Left lobe of liver (tissue), 2 donors: ENCODE measurements at places on chromosomes 5 and 9. TPM values are rescaled to one million over a fixed set of nuclear protein-coding genes. Genes with fewer than 3 reads are reported as not detected.

GRCh38 chr9:22682961-22683699 is 236.5 kb downstream of the DMRTA1 start:
- DNase-seq, result no peak

- DNase-seq, result no peak
Observed at GRCh38 chr5:79416499-79416898, 97.4 kb downstream of the HOMER1 start.

DNA sequence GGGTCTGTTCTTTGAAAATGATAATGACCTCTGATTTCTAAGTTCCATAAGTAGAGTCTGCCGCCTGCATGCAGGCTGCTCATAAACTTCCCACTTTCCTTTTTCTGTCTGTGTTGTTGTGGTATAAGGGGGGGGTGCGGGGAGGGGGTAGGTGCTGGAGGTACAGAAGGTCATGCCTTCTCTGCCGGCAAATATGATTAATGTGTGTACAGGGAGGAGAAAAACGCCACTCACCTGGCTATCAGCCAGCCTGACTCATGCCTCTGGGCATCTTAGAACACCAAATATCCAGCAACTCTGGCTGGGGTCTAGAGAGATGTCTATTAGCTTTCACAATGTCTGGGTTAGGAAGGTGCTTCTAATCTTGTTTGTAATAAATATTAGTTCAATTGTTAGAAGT is 128.3 kb downstream of the EFNA5 start:
- peak; percentile 50 for DNase-seq

DNA sequence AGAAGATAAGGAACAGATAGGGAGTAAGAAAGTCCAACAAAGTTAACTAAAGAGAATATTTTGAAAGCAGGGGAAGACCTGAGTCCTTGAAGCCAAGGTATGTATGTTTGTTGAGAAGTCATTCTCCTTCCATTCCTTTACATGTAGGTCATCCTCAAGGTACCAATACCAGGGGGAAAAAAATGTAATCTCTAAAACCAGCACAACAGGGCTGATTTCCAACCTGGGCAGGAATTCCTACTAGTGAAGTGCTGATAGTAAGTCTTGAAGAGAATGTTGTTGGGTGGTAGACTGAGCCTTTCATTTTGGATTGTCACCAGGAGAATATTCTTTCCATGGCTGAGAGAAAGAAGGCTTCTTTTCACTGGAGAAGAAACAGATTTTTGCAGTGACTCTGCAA is 117.1 kb upstream of the ZNF462 start:
- DNase-seq, result no peak

DNA sequence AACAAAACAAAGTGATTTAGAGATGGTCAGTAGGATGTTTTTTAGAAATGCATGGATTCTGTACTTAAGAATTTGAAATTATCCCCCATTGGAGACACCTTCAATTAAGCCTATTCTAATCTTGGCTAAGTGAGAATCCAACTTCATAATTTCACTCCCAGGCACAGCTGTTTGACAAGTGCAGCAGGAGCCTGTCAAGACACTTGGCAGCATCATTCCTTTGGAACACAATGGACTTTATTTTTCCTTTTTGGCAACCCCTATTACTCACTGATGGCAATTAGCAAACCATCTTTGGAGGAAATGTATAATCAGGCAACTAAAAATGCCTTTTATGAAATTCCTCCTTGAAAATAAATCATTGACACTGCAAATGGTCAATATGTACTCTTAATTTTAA is 194.7 kb downstream of the GLIS3 start:
- no peak for DNase-seq

DNA sequence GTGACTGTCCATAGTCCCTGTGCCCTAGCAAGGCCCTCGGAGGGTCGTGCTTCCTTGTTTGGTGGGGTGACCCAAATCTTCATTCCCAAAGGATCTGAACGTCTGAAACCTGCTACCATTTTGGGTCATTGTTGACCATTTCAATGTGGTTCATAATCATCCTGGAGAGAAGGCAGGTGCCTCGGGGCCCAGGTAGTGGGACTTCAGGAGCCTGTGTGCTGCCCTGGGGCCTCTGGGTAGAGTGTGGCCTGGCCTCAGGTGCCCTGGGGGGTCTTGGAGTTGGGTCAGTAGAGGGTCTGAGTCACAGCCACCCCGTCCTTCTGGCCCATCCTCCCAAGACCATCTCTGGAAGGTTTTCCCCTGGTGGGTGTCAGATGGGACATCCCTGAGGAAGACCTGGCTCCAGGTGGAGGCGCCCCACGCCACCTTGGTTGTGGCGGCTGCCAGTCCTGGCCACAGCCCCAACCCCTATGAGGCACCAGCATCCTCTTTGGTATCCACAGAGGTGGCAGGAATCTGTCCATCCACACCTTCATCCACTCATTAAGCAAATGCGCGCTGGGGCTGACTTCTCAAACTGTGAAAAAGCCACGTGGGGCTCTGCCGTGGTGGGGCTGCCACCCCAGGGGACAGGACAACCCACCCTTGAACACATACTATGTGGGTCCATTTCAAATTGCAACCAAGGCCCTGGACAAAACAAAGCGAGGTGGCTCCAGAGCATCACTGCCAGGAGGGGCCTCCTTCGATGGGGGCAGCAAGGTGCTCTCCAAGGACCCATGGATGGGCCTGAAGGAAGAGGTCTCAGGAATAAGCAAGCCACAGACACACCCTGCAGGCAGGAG is 41.6 kb upstream of the FCN1 start:
- no peak for DNase-seq

- no peak for DNase-seq
Observed at GRCh38 chr5:126519637-126520592, 75.1 kb downstream of the ALDH7A1 start.

GRCh38 chr5:42858031-42858643 is 46.4 kb upstream of the SELENOP start:
- no peak for DNase-seq

- DNase-seq, result peak; percentile 58
Observed at GRCh38 chr9:68560071-68560844, 19.6 kb upstream of the TMEM252 start.

DNA sequence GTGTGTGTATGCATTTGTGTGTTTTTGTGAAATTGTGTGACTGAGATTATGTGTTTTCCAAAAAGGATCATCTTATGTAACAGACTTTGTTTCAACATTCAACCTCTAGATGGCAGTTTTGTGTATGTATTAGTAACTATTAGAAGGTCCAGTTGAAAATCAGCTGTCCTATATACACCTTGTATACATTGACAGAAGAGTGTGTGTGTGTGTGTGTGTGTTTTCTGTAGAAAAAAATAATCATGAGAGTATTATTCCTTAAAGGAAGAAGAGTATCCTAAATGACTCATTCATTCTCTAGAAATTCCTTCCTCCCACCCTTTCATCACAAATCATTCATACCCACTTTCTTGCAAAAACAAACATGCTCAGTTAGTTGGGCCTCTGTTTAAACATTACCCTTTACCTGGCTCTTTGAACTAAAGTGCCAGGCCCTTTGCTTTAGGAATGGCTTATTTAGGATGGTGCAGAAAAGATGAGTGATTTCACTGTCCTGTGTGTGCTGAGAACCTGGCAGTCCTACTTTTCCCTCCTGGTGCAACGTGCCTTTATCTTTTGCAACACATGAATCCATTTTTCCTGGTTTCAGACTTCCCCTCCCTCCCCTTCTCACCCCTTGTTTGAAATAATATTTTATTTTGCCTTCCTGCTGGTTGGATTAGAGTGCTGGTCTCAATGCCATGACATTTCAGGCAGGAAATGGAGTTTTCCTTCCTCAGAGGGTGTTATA is 152.2 kb downstream of the ARHGAP26 start:
- no peak for DNase-seq

DNA sequence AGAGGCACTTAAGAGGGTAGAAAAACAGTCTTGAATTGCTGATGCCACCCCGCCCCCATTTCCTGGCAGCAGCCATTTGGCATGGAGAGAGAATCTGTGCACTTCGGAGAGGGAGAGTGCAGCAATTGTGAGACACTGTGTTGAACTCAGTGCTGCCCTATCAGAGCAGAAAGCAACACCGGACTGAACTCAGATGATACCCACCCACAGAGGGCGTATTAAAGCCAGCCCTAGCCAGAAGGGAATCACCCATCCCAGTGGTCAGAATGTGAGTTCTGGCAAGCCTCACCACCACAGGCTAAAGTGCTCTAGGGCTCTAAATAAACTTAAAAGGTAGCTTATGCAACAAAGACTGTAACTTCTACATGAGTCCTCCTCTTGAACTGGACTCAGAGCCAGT is 88.4 kb upstream of the RGS7BP start:
- no peak for DNase-seq

DNA sequence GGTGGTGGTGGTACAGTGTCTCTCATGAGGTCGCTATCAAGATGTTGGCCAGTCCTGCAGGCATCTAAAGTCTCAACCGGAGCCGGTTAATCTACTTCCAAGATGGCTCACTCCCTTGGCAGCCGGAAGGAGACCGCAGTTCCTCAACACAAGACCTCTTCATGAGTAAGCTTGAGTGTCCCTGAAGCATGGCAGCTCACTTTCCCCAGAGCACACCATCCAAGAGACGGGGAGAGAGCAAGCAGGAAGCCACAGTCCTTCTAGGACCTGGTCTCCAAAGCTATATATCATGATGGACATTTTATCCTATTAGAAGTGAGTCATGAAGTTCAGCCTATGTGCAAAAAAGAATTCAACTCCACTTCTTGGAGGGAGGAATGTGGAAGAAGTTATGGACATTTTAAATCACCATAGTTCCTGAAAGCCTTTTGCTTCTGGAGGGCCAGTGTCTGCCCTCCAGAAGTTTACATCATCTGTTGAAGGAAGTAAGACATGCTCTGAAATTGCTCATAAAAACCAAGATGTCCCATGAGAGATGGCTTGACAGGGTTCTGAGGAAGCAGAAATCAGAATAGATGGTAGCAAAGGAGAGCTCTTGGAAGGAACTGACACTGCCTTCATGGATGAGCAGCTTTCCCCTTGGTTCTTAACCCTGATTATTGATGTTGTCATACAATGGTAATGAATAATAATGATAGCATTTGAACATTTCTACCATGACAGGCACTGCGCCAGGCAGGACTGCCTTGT is 21.3 kb downstream of the GALNT10 start:
- DNase-seq, result no peak

- peak; percentile 79 for DNase-seq
Observed at GRCh38 chr5:143402553-143403333, 743 bp downstream of the NR3C1 start.

- no peak for DNase-seq
Observed at GRCh38 chr9:89657295-89657694, 52.5 kb downstream of the GADD45G start.

DNA sequence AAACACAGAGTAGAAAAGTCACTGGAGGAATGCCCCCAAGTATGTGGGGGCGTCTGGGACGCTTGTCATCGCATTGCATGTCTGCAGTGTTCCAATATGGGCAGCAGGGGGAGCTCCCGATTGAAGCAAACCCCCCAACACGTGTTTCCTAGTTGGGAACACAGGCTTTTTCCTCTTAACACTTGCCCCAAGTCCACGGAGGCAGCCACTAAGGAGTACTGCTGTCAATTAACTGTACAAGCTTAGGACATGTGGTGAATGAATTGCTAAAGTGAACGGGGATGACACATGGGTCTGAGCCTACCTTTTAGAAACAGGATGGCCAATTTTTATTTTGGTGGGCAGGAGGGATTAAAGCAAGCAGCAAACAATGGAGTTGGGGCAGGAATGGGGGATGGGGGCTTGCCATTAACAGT is 2.2 kb downstream of the GABRB2 start:
- DNase-seq, result peak; percentile 46

DNA sequence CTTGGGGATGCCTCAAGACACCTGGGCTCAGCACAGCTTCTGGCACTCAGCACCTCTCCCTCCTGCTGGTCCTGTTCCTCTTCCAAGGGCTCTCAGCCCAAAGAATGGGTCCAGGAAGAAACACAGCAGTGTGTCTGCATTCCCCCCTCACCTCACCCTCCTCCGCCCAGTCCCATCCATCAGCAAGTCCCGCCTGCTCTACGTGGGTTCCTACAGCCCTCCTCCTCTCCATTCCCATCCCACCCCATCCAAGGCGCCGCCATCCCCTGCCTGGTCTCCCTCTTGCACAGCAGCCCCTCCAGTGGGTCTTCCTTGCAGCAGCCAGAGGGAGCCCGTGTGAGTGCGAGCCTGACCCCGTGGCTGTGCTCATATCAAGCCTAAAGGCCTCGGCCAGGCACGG is 52.3 kb upstream of the RPL26L1 start:
- DNase-seq, result no peak

DNA sequence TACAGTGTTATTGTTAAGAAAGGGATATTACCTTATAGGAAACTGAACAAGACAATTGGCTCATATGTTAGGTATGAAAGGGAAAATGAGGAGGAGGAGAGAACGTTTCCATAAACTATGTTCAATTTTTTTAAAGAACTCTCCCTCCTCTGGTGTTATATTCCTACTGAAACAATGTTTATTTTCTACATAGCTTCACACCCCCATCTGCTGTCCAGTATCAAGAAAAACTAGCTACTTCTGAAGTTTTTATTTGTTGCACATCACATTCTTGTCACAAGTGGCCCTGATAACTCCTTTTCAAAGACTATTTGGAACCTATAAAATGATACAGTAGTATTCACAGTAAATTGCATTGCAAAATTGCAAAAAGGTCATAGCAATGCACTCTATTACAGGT is 223.4 kb upstream of the FAM174A start:
- DNase-seq, result no peak

DNA sequence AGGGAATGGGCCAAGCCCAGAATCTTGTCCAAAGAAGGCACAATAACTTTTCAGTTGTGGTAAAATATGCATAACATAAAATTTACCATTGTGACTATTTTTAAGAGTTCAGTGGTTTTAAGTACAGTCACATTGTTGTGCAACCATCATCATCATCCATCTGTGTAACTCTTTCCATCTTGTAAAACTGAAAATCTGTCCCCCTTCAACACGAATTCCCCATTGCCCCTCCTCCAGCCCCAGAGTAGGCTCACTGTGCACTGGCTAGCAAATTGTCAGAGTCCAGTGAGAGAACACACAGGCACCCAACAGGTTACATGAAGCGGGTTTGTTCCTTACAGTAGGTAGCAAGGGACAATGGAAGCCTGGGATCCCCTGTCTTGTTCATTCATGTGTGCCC is 13.7 kb downstream of the BARX1 start:
- no peak for DNase-seq

- peak; percentile 71 for DNase-seq
Observed at GRCh38 chr9:94065535-94065961, 18.7 kb upstream of the PTPDC1 start.

DNA sequence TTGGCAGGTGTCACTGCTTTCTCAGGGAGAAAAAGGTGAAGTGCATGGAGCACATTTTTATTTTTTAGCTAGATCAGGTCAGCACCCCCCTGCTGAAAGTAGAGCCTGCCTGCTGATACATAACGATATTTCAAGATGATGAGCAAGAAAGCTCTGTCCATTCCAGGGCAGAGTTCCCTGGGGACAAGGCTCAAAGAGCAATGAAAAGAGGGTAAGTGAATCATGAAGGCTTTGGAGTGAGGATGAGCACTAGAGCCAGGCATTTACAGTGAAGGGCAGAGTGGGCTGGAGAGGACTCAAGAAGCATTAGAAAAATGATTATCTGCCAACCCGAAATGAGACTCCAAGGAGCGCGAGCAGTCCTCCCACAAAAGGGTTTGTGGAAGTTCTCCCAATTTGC is 345.7 kb downstream of the TLE4 start:
- DNase-seq, result no peak

- no peak for DNase-seq
Observed at GRCh38 chr9:129607027-129607387, 13.9 kb downstream of the C9orf50 start.

SPINK4 gene
- not detected for total RNA-seq

C9 gene
- total RNA-seq, result 1,159 TPM

PRUNE2 gene
- 0.78 TPM for total RNA-seq

HNRNPAB gene
- 56.1 TPM for total RNA-seq

SLC45A2 gene
- 0.48 TPM for total RNA-seq

TMC1 gene
- 0.18 TPM for total RNA-seq

PSMD5 gene
- total RNA-seq, result 44.4 TPM

PCDHB13 gene
- total RNA-seq, result 0.65 TPM

ERP44 gene
- total RNA-seq, result 16.0 TPM

ANKDD1B gene
- 0.13 TPM for total RNA-seq
